ENCODE measurements at places on chromosomes 1 and 21. TPM values are rescaled to one million over a fixed set of nuclear protein-coding genes. Genes with fewer than 3 reads are reported as not detected.

ATP1A2 gene
- not detected for total RNA-seq

DNA sequence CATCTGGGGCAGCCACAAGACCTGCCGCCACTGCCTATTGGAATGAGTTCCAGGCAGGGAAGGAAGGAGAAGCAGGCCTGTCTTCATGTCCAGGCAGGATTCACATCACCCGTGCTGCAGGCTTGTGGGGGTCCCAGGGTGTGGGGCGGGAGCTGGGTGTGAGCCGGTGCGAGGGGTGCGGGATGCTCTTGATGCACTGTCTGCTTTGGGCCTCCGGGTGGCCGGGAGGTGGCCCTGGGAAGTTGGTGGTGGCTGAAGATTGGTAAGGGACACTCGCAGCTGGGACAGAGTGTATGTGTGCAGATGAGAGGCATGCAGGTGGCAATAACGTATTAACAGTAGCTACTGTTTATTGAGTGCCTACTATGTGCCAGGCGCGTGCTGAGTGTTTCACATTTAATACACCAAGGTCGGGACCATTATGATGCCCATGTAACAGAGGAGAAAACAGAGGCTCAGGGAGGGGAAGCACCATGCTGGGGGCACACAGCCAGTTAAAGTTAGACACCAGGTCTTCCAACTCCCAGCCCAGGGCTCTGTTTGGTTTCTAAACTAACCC, 3.3 kb downstream of the CROCC start:
- no peak for DNase-seq

- DNase-seq: no peak
Measured at GRCh38 chr1:202531472-202531811, 178.8 kb downstream of the SYT2 start.

- DNase-seq: peak; percentile 40
Measured at GRCh38 chr21:32413697-32414578, 1.4 kb downstream of the EVA1C start.

GRCh38 chr1:6200188-6200809, 904 bp upstream of the RPL22 start:
- no peak for DNase-seq

DNA sequence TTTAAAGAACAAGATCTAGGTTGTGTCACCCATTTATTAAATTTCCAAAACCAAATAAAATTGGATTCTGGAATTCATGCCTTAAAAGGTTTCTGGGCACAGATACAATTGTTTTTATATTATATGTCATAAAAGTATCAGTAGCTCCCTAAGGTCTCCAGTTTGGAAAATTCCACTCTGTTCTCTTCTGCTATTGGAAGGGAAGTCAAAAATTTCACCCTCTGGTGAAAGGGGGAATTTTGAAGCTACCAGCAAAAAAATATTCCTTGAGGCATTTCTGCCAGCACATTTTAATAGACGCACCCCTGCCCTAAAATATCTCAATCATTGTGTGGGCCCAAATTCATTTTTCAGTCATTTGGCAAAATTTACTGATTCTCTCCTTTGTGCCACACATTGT, 285.7 kb upstream of the SGIP1 start:
- no peak for DNase-seq

Data from M059J (cell line).